ENCODE measurements at places on chromosomes 12 and 14.

GRCh38 chr12:91460469-91460868 is 277.9 kb upstream of the DCN start:
- no peak for DNase-seq

- peak; percentile 26 for DNase-seq
These were observed 3.3 kb downstream of the COL2A1 start for GRCh38 chr12:48000878-48001504.

GRCh38 chr14:53153702-53154112 is 584 bp upstream of the DDHD1 start:
- no peak for DNase-seq

DNA sequence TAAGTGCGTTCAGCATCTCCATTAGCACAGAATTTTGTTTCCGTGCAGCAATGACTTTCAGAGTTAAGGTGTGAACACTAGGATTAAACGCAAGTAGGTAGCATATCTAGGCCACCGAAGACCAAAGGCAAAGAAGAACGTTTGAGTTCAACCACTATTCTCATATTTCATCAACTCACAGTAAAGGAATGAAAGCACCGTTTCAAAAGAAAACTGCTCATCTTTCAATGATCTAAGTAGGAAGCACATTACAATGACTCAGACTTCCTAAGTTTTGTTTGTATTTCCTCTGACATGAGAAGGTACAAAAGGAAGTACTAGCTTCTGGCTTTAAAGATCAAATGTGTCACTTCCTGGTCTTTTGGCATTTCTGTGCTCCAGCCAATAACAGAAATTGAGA is 57.6 kb downstream of the ACADS start:
- DNase-seq, result no peak

DNA sequence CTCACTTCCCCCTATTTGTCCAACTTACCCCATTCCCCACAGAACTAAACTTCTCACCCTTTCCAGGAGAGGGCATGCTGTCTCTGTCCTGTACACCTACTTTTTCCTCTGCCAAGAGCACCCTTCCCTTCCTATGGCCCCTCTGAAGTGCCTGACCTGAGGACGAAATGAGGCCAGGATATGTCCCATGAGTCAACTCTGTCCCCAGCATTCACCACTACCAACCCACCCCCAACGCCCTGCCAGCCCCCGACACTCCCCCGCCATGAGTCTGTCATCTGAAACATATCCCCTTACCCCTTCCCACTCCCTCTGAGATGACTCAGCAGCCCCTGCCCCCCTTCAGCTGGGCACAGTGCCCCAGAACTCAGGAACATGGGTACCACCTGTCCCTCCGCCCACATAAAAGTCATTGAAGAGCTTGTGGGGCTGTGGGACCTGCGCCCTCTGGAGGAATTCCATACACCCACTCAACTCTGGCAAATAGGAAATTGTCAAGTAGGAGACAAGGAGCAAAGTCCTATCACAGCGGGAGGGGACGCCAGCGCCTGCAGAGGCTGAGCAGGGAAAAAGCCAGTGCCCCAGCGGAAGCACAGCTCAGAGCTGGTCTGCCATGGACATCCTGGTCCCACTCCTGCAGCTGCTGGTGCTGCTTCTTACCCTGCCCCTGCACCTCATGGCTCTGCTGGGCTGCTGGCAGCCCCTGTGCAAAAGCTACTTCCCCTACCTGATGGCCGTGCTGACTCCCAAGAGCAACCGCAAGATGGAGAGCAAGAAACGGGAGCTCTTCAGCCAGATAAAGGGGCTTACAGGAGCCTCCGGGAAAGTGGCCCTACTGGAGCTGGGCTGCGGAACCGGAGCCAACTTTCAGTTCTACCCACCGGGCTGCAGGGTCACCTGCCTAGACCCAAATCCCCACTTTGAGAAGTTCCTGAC is 26.3 kb downstream of the ITGA7 start:
- DNase-seq, result no peak

GRCh38 chr12:34198924-34199323 is 176.6 kb downstream of the ALG10 start:
- no peak for DNase-seq

DNA sequence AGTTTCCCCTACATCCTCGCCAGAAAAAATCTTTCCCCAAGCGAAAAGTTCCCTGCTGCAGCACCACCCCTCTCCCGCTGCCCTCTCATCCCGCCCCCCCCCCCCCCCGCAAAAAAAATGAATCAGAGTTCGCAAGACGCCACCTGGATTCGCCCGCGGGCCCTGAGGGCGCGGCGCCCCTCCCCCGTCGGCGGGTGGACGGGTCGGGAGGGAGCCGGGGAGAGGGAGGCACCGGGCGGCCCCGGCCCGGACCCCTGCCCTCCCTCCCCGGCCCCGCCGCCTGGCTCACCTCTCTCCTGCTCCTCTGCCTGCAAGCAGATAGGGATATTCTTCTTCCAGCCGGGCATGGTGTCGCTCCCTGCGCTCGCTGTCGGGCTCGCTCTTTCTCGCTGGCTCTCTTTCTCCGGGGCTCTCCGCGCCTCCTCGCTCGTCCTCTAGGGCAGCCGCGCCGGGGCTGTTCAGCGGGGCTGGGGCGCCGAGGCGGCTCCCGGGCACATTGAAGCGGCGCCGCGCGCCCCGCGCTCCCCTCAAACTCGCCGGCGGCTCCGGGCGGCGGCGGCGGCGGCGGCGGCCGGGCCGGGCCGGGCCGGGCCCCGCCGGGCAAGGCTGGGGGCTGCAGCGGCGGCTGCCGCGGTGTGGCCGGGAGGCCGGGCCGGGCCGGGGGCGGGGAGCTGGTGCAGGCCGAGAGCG is 200.3 kb upstream of the CAND1 start:
- DNase-seq, result peak; percentile 46

DNA sequence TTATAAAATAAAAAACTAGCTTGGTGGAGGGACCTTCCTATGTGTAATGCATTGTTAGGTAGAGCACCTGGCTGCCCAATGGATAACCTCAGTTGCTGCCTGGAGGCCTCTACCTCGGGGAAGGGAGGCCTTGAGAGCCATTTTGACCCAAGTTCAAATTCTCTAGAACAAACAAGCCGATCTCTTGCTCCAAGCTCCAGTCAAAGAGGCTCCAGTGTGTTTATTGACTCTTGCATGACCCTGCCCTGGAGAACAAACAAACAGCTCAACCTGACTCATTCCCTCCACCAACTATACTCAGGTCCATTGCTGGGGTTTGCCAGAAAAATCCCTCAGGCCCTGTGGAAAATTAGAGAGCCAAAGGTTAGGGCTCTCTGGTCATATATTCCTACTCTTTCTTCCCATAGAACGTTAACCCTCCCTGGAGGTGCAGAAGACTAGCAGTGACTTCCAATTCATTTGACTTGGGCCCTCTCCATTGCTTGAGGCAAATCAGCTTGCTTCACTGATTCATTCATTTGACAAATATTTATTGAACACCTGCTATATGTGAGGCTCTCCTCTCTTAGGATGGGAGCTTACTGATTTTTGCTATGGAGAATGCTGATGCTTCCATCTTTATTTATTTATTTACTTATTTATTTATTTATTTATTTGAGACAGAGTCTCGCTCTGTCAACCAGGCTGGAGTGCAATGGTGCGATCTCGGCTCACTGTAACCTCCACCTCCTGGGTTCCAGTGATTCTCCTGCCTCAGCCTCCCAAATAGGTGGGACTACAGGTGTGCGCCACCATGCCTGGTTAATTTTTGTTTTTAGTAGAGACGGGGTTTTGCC is 73.7 kb upstream of the CISTR start:
- no peak for DNase-seq

DNA sequence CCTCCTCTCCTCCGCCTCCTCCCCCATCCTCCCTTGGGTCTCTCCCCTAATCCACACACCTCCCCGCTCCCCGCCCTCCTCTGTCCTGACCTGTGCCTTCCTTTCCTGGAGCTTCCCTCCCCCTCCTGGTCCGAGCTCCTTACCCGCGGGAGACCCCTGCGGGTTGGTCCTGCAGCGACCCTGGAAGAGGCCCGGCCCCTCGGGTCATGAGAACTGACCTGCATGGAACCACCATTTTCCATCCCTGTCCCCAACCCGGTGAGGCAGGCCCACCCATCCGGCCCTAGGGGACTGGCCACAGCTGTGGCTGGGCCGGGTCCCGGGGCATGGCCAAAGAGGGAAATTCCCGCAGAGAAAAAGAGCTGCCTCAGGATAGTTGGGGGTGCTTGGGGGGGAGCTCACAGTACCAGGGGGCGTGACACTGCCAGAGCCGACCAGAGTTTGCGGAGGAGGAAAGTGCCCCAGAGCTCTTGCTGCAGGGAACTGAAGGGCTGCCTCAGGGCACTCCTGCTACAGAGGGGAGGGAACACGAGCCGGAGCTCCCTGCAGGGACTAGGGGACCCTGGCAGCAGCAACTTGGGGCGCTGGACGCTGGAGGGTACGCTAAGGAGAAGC is 613 bp downstream of the ARHGEF40 start:
- no peak for DNase-seq

GRCh38 chr12:95169368-95169767 is 47.9 kb downstream of the FGD6 start:
- DNase-seq, result no peak

DNA sequence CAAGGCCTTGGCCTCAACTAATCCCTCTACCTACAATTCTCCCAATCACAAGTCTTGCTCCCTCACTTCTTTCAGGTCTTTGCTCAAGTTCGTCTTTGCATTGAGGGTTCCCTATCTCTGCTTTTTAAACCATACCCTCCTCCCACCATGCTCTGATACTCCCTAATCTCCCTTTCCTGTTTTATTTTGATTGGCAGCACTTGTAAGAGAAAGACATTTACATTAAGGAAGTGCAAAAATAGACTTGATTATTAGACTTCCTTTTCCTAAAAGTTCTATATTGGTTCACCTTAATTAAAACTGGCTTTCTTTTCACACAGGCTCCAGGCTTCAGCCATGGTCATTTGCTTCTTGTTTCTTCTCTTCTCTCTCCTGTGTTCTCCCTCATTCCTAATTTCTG is 18.3 kb upstream of the WIF1 start:
- DNase-seq, result no peak

DNA sequence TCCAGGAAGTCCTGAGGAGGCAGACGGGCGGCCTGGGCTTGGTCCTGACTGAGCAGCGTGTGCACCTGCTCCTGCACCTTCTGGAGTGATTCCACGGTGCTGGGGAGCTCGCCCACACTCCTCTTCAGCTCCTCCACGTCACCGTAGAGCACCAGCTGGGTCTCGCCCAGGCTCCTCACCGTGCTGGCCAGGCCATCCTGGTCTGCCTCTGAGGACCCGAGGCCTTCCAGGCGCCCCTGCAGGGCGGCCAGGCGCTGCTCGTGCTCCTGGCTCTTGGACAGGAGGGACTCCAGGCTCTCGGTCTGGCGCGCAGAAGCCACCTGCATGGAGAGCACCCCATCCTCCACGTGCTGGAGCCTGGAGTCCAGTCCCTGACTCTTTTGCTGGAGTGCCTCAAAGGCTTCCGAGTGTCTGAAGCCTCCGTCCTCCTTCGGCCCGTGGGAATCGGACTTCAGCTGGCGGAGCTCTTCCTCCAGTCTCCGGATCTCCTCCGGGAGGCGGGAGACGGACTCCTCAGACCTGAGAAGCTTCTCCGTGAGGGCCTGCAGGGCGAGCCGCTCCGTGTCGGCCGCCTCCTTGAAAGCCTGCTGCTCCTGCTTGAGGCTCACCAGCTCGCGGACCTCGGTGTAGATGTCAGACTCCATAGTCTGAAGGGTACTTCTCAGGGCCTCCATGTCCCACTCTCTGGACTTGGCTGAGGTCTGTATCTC is 8.4 kb downstream of the CKAP4 start:
- peak; percentile 23 for DNase-seq

DNA sequence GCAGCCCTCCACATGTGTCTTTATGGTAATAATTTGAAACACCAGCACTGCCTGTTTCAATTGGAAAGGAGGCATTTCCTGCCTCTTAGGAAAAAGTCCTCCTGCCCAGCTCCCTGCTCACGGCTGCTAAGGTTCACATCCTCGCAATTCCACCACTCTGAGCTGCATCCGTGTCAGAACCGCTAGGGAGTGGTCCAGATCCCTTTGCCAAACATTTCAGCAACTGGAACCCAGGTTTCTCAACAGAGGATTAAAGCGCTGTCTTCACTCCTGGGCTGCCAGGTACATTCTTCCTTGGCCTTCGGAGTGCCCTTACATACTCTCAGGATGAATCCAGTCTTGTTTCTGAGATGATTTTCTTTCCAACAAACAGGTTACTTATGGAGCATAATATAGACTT is 23.3 kb downstream of the C14orf132 start:
- DNase-seq, result no peak

- DNase-seq, result no peak
These were observed 1042.4 kb downstream of the AACS start for GRCh38 chr12:126107659-126108058.

DNA sequence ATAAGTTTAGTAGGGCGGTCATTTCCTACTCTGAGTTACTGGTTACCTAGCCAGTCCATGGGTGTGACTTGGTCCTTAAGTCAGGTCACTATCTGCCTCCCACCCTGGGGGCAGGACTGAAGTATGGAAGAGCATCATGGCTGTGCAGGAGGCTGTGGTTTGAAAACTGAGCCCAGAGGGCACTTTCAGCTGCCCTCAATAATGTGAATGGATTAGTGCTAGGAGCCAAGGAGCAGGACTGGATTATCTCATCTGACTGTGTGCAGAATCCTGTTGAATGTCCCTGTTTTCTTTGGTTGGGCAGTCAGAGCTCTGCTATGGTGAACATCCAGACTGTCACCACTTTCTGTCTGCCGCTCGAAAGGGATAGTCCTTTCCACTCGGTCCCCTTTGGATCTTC is 1.6 kb downstream of the ATXN7L3B start:
- no peak for DNase-seq

DNA sequence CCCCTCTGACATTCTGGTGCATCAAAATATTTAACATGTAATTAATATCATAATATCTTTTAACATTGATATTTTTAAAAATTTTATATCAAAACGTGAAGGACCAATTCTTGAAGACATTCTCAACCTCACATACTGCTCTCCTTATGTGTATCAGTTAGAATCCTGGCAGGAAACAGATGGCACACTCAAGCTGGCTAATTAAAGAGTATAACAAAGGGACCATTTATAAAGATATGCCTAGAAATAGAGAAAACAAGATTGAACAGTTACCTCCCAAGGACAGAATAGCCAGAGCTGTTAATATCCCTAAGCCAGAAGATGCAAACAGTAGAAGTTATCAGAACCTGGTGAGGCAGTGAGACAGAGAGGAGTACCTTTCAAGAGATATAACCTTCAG is 368.7 kb downstream of the NELL2 start:
- no peak for DNase-seq

GRCh38 chr12:121189619-121190155 is 20.2 kb upstream of the P2RX4 start:
- DNase-seq, result no peak

DNA sequence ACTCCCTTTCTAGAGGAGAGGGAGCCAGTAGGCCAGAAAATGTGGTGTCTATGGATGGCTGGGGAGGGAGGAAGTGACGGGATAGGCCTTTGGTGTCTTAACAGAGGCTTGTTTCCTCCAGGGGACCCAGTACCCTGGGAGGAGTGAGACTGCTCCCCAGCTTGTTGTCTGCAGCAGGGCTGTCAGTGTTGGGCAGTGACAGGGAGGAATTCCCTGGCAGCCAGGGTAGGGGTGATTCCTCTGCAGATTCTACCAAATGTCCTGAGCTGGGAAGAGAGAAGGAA is 64.0 kb downstream of the GALNT16 start:
- DNase-seq, result no peak

- DNase-seq, result no peak
These were observed 976.4 kb downstream of the VRK1 start for GRCh38 chr14:97773598-97773997.

GRCh38 chr12:120984351-120984898 is 6.1 kb downstream of the HNF1A start:
- no peak for DNase-seq

GRCh38 chr14:73888460-73888725 is 1.7 kb downstream of the ZNF410 start:
- DNase-seq, result no peak

All from dorsolateral prefrontal cortex (tissue), 122 donors.